ENCODE measurements at places on chromosomes 11 and 22.

DNA sequence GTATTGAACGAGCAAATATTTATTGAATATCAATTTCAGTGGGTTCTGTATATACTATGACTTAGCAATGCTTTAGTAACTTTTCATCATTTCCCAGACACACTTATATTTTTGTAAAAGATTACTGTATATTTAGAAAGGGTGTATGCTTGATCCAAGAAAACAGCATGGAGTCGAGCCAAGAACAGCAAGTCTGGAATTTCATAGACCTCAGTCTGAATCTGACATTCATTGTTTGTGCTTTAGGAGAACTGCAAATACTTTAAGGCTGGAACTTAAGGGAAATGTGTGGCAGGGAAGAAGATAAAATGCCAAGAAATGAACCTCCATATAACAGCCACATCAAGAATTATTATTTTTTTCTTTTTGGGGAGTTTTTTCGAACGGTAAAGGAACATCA is 1156.8 kb downstream of the LRRC4C start:
- no peak for DNase-seq

GRCh38 chr22:25492841-25493734 is 71.4 kb upstream of the GRK3 start:
- peak; percentile 68 for DNase-seq

DNA sequence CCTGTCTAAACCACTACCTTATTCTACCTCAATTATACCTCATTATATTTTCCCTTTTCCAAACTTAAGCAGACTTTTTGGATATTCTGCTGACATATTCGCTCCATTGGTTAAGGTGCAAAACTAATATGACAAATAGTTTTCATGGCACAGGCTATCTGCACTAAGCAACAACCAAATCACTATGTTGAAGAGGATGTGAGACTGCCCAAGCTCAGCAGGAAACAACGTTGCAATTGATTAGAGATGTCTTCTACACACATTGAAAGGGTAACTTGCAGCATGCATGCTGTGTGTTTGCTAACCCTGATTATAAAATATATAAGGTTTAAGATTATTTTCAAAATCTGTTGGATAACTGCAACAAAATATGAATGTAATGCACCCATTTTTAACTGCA is 61.6 kb downstream of the STK33 start:
- DNase-seq: no peak

- DNase-seq: no peak
Observed at GRCh38 chr22:49997932-49998717, 14.4 kb downstream of the IL17REL start.

DNA sequence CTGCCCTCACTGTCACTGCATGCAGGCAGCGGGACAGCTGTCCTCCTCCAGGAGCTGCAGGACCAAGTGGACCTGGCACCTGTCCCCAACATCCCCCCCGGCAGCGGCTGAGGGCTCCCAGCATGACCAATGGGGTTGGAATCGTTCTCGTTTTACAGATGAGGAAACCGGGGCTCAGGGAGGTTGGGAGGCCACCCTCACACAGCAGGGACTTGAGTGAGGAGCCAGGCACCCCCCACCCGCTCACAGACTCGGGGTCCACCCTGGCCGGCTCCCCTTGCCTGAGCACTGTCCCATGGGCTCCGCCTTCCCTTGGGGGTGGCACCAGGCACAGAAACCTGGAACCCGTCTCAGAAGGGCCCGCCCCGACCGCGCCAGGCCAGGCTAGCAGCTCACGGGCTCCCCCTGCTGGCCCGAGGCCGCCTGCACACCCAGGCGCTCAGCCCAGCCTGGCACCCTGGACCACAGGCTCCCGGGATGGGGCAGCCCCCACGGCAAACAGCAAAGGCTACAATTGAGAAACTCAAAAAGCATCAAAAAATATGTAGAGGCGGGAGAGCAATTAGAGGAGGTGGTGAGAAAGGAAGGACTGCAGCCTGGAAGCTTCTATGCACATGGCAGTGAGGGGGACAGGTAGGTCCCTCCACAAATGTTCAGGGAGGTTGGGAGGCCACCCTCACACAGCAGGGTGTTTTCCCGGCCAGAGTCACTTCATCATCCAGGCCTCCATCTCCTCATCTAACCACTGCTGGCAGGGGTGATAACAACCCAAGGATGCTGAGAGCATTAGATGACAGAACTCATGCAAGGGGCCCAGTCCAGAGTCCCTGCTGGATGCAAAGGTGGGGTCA is 12.8 kb downstream of the MACROD1 start:
- DNase-seq: peak; percentile 87

Measured in retina (tissue), 1 donor.